Ammon's horn (tissue), 1 donor: ENCODE measurements at places on chromosomes 12 and 14.

DNA sequence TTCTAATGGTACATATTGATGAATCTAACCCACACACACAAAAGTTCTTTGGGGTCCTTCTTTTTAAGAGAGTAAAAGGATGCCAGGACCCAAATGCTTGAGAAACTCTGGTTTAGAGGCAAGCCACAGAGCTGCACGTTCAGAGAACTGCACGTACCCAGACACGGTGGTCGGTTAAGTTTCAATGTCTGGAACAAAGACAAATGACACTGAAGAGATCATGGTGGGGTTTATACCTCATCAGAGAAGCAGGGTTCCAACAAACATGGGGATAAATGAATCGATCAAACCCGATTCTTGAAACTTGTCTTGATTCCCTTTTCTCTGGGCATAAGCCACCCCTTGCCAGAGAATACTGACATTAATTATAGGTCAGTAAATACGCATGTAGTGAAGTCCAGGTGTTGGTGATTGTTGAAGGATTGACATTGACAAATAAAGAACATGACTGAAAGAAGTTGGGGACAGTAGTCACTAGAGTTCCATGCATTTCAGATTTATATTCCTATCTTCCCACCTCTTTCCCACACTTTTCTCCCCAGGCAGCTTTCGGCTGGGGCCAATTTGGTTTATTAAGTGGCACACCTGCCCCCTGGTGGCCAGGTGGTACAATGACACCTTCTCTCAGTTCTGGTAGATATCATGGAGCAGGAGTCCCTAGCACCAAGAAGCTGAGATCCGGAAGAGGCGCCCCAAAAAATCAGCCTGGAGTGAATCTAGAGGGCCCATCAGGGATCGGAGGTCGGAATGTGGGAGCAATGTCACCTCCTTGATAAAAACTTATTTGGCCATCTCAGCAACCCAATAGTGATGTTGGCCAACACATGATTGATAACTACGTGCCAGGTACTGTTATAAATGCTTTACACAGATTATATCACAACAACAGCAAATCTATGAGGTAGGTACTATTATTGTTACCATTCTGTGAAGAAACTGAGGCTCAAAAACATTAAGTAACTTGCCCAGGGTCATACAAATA, 17.8 kb upstream of the HDAC7 start:
- peak; percentile 86 for DNase-seq

- DNase-seq = no peak
Measured at GRCh38 chr14:95420060-95420459, 96.4 kb downstream of the SYNE3 start.

GRCh38 chr12:26524862-26525465, 308.0 kb downstream of the ITPR2 start:
- no peak for DNase-seq

GRCh38 chr12:120639771-120640721, at the start of gene CABP1:
Gene CABP1, plus strand, starts transcription at chr12:120640626. Its CDS starts 60 bp downstream, at chr12:120640686.
- DNase-seq = no peak

GRCh38 chr14:32607399-32607798, 278.3 kb downstream of the AKAP6 start:
- no peak for DNase-seq

- no peak for DNase-seq
Measured at GRCh38 chr14:102608064-102608446, 15.6 kb downstream of the RCOR1 start.

DNA sequence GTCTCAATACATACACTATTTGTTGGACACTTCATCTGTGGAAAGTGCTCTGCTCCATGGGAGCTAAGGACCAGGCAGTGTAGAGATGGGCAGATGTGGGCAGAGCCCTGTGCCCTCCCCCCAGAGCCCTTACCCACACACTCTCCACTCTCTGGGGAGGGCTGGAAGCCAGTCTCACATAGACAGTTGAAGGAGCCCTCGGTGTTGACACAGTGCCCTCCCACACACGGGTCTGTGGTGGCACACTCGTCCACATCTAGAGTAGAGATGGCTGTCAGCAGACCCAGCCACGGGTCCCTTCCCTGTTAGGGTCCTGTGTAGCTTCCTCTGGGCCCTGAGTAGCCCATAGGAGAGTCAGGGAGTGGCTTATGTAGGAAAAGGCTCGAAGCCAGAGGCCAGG, 14.3 kb downstream of the ISCA2 start:
- no peak for DNase-seq

DNA sequence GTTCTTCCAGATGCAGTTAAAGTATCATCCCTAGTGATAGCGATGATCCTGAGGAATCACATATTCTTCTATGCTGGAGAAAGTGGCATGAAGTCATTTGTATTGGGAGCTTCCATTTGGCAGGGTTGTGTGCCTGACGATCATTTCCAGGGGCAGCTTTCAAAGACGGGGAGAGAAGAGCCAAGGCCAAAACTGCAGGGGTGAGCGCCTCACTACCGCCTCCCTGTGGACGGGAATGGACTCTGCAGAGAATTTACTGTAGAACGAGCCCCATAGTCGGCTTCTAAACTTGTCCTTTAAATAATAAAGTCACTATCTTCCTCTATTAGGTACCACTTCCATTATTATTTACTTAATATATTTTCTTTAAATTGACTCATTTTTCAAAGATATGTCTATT, 555.9 kb upstream of the TMEM132C start:
- no peak for DNase-seq

DNA sequence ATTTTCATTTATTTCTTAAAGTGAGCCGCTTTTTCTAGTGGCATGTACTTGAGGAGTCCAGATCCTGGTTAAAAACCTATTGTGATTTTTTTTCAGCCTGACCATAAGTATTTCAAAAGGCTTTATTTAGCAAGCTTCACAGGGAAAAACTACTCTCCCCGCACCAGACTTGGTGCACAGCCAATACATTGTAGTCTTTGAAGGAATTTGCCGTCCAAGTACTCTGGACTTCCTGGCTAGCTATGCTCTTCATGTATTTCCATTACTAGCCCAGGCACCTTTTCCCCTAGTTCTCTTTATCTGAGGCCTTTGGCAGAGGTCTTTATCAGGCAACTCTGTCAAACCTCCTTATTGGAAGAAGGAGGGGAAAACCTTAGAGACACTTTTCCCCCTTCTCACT, 234.7 kb downstream of the CCDC91 start:
- no peak for DNase-seq

DNA sequence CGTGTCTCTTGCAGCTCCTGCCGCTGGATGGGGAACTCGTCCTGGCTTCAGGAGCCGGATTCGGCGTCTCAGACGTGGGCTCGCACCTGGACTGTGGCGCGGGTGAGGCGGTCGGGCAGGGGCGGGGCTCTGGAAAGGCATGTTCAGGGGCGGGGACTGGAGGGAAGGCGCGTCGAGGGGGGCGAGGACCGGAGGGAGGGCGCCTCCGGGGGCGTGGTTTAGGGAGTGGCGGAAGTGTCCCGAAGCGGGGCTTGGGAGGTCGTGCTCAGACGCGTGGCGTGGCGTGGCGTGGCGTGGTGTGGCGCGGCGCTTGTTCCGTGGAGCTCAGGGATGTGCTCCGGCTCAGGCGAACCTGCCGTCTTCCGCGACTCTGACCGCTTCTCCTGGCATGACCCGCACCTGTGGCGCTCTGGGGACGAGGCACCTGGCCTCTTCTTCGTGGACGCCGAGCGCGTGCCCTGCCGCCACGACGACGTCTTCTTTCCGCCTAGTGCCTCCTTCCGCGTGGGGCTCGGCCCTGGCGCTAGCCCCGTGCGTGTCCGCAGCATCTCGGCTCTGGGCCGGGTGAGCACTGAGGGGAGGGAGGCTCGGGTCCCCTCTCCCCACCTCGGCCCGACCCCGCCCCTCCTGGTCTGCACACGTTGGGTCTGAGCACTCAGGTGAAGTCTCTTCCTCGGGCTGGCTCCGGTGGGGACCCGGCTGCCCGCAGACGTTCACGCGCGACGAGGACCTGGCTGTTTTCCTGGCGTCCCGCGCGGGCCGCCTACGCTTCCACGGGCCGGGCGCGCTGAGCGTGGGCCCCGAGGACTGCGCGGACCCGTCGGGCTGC, 6.2 kb downstream of the AMN start:
- no peak for DNase-seq

GRCh38 chr14:75044322-75044721, 6.9 kb downstream of the MLH3 start:
- no peak for DNase-seq

- DNase-seq = no peak
Measured at GRCh38 chr14:38124506-38124905, 83.2 kb upstream of the SSTR1 start.

DNA sequence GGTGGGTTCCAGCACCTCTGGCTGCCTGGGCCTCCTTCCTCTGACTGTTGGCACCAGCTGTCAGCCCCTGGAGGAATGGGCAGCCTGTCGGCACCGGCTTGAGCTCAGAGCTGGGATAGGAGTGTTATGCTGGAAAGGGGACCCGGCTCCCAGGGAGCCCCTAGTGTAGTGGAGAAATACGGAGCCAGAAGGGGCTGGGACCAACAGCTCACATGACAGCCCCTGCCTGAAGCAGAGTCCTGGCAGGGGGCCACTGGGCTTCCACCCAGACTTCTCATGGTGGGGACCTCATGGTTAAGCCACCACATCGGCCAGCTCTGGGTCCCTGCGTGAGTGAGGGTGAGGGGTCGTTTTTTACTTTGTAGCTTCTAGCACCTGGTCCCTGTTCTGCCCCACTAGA, 174.5 kb downstream of the TSPAN9 start:
- no peak for DNase-seq

DNA sequence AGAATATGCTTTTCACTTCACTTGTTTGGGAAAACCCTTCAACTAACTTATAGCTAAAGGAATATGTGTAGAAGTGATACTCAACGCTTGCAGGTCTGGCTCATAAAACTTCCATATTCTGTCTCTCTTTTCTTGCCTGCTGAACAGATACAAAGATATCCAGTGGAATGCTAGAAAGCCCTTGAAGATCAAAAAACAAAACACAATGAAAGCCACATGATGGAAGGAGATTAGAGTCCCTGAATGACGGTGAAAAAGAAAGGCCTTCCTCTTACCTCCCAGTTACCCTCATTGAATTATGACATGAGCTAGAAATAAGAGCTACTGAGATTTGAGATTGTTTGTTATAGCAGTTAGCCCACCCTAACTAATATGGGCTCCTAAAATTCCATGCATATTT, 28.2 kb upstream of the NELL2 start:
- no peak for DNase-seq

DNA sequence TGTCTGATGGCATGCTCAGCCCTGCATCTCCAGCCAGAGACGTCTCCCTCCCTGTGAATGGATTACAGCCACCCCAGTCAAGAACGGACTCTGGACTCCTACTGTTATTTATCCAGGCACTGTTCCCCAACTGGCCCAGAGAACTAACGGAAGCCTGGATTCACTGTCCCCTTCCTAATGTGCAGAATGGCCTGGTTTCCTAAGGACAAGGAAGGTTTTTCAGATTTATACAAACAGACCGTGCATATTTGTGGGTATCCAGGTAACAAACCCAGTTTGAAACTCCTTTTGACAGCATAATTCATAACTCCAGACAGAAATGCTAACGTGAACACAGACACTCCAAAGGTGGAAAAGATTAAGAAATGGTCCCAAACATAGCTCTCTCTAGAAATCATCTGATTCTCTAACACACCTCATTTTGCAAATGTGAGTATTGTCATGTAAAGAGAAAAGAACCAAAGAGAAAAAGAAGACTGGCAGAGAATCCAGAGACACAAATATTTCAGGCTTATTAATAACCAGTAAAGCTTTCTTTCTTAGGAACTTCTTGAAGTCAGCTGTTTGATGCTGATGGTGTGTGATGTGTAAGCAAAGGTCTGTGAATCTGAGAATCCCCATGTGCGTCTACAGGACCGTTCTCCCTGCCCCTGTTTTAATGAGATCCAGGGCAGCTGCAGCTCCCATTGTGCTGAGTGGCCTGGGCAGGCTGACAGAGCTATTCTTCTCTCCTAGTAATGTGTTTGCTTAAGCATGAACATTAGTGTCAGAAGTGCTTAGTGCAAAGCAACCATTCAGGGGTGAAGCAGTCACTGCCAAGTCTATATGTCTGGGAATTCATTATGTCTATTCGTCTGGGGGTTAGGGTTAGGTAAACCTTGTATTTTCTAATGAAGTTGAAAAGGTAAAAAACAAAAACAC, 86.8 kb upstream of the HIF1A start:
- DNase-seq = peak; percentile 83

DNA sequence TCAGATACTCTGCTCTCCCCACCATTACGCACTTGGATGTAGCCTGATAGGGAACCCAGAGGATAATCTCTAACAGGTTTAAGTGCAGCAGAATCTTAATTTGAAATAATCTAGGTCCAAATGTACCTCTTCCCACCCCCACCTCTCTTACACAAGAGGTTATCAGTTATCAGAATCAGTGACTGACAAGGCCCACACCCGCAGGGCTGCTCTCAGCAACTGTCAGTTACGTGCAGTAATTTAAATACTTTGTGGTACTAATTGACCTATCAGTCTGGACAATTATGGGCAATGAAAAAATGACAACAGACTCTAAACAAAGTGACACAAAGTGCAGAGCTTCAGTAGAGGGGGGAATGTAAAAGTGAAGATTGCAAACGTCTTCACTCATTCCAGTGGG, 74.0 kb downstream of the CLIP1 start:
- DNase-seq = no peak

- DNase-seq = peak; percentile 52
Measured at GRCh38 chr14:75794615-75795038, 133.6 kb downstream of the TTLL5 start.

DNA sequence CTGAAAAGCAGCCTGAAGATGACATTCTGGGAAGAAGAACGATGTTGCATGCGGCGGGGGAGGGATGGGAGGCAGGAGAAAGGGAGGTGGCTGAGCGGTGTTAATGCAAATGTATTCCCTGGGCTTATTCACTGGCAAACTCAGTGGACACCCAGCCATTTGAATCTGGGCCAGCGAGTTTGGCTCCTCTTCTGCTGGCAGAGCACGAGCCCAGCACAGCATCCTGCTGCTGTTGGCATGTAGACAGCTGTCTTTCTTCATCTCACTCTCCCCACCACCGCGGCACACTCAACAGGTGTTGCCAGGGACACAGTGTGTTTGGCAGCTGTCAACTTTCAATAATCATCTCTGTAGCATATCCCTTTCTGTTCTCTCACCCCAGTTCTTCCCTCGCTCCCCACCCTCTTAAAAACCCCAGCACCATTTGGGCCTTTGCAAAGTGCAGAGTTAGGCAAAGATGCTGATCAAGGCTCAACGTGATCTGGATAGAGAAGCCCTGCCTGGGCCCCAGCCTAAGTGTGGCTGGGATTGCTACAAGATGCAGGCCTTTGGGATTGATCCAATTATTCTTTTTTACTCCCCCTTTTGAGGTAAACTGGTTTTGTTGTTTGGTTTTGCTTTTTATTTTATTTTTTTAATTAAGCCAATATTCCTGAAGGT, 131.9 kb downstream of the EXOC5 start:
- DNase-seq = peak; percentile 40

GRCh38 chr12:40145896-40146295, 40.0 kb upstream of the SLC2A13 start:
- DNase-seq = no peak

DNA sequence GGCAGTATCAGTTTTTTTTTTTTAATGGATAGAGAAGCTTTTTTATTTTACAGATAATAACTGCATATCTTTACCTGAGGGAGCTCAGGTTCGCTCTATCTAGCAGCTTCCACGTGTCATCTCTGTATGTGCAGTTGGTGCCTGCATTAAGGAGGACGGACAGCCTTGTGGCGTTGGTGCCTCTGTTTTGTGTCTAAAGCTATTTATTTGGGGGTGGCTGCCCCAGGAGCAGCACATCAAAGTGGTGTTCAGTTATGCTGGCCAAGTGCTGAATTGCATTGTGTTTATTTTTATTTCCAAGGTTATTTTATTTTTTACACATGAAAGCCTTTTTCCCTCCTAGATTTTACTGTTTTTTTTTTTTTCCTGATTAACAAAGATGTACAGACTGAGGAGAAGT, 59.7 kb downstream of the RASSF3 start:
- no peak for DNase-seq
